Substantia nigra (tissue), 51 donors: ENCODE measurements at places on chromosomes 4 and X.

GRCh38 chr4:19941434-19941833 lies 310.3 kb upstream of the SLIT2 start:
- no peak for DNase-seq

DNA sequence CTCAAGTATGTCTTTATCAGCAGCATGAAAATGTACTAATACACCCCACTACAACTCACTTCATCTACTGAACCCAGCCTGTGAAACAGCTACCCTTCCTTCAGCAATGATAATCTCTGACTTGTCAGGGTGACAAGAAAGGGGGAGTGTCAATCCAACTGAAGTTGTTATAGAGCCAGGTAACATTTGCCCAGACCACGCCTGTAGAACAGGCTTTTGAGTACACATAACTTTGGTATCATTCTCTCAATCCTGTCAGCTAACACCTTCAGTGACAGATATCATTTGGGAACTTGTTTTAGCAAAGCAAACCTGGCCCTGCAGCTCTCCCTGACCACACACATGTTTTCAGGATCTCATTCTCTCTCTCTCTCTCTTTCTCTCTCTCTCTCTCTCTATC lies 592.2 kb downstream of the SMARCA1 start:
- no peak for DNase-seq

DNA sequence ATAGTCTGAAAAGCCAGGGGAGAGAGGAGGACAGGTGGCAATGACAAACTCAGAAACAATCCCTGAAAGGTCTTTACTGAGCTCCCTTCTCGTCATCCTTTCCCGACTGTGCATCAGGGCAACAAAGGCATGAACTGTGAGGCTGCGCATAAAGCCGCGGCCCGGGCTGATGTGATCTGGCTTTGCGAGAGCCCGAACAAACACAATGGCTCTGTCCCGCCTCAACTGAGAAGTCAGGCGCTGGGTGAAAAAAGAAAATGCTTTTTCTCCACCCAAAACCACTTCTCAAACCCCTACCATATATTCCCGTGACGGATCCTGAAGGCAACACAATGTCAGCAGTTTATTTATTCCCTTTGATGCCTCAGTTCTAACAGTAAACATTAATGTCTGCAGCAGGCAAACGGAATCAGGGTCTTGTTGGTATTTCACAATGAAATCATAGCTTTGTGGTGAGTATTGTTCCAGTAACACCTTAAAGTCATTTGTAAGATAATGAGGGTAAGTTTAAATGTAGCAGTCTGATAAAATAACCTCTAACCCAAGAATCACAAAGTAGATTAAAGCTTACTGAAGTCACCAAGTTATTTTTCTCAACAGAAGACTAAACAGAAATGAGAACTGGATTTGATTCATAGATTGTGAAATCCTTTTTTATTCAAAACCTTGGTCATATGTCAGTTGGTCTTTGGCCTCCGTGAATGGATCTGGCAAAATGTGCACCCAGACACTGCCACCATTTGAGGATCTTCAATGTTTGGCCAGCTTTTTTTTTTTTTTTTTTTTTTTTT lies 67.4 kb downstream of the APBB2 start:
- peak; percentile 76 for DNase-seq

GRCh38 chr4:3659131-3659530 lies 107.1 kb upstream of the ADRA2C start:
- no peak for DNase-seq

GRCh38 chrX:154548028-154548316 lies 552 bp downstream of the IKBKG start:
- no peak for DNase-seq

- DNase-seq, result no peak
Measured at GRCh38 chr4:154559141-154559493, 3.7 kb upstream of the FGB start.

GRCh38 chrX:22803353-22803752 lies 196.4 kb upstream of the DDX53 start:
- DNase-seq, result no peak

GRCh38 chrX:151789179-151789800 lies 54.7 kb downstream of the CNGA2 start:
- no peak for DNase-seq

GRCh38 chr4:76718021-76718420 lies 179.9 kb downstream of the SOWAHB start:
- DNase-seq, result no peak

DNA sequence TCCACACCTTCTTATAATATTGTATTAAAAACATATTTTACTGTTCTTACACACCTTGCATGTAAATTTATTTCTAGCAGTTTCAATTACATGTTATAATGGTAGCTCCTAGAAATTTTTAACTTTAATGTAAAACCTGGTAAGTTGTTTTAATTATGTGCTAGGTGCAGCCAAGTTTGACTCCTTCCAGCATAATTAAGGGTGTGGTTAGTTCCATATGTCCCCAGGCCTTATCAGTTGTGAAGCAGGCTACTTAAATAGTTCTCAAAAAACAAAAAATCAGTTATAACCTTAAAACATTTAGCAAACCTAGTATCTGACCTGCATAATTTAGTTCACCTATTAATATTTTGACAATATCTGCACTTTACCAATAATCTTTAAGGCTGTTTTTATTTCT lies 26.9 kb upstream of the PASD1 start:
- DNase-seq, result no peak

- DNase-seq, result no peak
Measured at GRCh38 chr4:4320951-4321714, 31.1 kb downstream of the ZBTB49 start.

DNA sequence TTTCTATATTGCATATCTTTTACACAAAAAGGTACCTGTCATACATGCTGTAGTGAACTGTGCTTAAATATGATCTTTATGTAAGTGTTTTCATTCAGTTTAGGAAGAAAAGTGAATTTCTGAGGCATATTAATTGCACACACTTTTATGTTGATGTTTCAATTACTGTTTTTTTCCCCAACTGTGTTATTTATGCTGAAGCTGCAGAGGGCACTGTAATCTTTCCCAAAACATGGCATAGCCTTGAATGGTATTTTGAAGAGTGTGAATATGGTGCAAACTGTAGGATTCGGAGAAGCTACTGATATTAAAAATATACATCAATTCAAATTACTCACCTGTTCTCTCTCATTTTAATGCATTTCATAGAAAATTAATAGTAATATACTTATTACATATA lies 6.0 kb upstream of the CENPE start:
- no peak for DNase-seq

DNA sequence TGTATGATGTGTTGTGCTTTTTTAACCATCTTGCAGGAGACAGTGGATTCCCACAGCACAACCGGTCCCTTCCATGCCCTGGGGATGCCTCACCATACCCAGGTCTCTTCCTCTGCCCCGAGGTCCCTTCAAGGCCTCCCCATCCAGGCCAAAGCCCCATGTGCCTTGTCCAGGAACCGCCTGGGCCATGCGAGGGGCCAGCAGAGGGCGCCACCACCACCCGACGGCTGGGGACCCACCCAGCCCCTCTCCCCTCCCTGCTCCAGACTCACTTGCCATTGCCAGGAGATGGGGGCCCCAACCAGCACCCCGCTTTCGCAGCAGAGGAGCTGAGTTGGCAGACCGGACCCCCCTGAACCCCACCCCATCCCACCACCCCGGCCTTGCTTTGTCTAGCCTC lies 485.5 kb downstream of the TRAM1L1 start:
- DNase-seq, result no peak

- DNase-seq, result no peak
Measured at GRCh38 chr4:128812442-128813235, 3.1 kb downstream of the JADE1 start.

DNA sequence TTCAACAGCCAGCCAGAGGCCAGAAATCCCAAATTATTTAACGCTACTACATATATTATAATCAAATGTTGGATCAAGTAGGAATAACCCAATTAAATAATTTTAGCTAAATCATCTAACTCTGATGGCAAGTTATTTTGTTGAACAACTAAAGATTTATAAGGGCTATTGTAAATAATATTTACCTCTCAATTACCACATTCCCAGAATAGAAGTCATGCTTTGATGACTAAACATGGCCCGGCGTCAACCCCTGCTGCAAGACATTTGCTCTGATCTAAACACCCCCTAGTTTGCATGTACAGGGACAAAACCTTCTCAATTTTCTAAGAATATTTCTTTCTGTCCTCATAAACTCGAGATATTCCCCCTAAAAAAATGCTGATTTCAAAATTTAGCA lies 14.2 kb downstream of the VEGFC start:
- DNase-seq, result no peak

- no peak for DNase-seq
Measured at GRCh38 chrX:50117476-50117875, 83.3 kb downstream of the AKAP4 start.

DNA sequence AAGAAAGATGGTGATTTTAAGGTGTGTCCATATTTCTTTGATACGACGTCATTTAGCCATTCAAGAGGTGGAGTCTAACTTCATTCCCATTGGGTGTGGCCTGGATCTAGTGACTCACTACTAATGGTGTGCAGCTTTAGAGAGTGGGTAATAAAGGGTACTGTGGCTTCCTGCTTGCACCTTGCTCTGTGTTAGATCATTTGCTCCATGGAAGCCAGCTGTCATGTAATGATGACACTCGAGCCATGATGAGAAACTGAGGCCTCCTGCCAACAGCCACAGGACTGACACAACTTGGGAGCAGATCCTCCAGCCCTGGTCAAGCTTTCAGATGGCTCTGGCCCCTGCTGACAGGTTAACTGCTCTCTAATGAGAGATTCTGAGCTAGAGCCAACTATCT lies 82.0 kb downstream of the UNC5C start:
- no peak for DNase-seq

- no peak for DNase-seq
Measured at GRCh38 chr4:96407738-96408463, 568.0 kb downstream of the PDHA2 start.

GRCh38 chrX:110454336-110454735 lies 95.7 kb downstream of the RTL9 start:
- peak; percentile 40 for DNase-seq

DNA sequence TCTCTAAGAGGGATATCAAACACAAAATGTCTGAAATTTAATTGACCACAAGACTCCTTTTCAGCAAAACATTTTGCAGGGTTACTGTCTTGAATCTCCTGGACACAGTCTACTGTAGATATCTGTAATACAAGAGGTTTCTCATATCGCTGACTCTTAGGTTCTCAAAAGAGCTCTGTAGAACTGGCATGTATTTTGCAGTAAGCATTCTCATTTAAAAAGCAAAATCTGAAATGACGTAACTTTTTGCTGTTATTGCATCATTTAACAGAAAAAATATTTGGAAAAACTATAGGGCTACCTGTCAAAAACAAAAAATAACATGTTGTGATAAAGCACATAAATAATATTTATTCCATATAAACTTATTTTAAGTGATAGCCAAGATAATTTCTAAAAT lies 114.2 kb downstream of the CDS1 start:
- DNase-seq, result no peak

GRCh38 chrX:7074908-7075204 lies 72.7 kb upstream of the STS start:
- DNase-seq, result no peak

GRCh38 chrX:154485150-154486051 lies 1.0 kb downstream of the UBL4A start:
- DNase-seq, result no peak

GRCh38 chr4:182809417-182810102 lies 107.6 kb downstream of the DCTD start:
- no peak for DNase-seq

DNA sequence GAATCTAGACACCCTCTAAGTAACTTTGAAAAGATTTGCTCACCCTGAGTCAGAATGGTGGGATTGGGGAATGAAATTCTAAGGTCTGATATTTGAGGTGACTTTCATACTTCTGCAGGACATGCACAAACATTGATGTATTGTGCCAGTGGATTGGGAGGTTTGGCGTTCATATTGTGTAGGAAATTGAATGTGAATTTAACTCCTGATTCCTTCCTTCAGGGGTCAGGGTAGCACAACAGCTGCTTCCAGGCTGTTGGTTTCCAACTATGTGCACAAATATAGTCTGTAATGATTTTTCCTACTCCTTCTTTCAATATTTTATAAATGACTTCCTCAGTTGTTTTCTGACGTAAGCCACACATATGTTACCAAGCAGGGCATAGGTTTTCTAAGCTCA lies 3.1 kb downstream of the IL1RAPL1 start:
- DNase-seq, result no peak

DNA sequence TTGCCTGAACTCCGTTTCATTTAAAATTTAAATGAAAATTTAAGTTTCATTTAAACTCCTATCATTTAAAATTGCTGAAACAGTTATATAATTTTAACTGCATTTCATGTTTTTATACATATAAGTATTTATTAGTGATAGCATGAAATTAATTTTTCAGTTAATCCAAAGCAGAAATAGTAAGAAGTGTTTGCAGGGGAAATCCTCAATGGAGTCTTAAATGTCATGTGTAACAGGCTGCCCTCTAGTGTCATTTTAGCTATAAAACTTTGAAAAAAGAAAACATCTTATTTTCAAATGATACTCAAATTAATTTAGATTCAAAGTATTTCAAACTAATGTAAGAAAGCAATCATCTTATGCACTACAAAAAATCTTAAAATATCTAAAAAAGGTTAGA lies 27.2 kb downstream of the TAPT1 start:
- no peak for DNase-seq

GRCh38 chrX:16931855-16932575 lies 14.4 kb upstream of the REPS2 start:
- DNase-seq, result no peak

- no peak for DNase-seq
Measured at GRCh38 chr4:153204728-153205648, 745 bp downstream of the TRIM2 start.
